Activated CD4-positive, alpha-beta T cell treated with anti-CD3 and anti-CD28 coated beads for 1 hour (primary cell): ENCODE measurements at places on chromosomes 3 and 15.

- no peak for DNase-seq
Measured at GRCh38 chr3:54685213-54685612, 242.6 kb downstream of the LRTM1 start.

- no peak for DNase-seq
Measured at GRCh38 chr15:40942337-40942854, 10.9 kb upstream of the CHAC1 start.

GRCh38 chr15:60510006-60510405 is 31.1 kb upstream of the ICE2 start:
- DNase-seq: no peak

GRCh38 chr15:63900306-63900705 is 66.6 kb upstream of the HERC1 start:
- no peak for DNase-seq

DNA sequence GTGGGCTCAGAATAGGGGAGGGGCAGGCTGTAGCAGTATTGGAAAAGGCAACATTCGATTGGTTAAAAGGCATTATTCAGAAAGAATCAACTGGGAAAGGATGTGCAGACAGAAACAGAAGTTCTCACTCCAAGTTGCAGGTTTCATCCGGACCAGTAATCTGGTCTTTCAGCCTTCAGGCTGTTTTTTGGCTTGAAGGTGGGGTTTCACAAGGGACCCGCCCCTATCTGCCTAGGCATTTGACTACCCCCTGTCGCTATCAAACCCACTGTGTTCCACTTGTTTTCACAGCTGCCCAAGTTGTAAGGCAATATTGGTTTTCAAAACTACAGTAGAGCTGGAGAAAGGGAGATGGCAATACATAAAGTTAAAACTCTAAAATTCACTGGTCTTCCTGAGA is 96.9 kb downstream of the VPS8 start:
- DNase-seq: no peak

GRCh38 chr3:69699183-69699582 is 40.1 kb upstream of the MITF start:
- DNase-seq: no peak

- DNase-seq: no peak
Measured at GRCh38 chr15:93943586-93943985, 287.8 kb upstream of the MCTP2 start.

DNA sequence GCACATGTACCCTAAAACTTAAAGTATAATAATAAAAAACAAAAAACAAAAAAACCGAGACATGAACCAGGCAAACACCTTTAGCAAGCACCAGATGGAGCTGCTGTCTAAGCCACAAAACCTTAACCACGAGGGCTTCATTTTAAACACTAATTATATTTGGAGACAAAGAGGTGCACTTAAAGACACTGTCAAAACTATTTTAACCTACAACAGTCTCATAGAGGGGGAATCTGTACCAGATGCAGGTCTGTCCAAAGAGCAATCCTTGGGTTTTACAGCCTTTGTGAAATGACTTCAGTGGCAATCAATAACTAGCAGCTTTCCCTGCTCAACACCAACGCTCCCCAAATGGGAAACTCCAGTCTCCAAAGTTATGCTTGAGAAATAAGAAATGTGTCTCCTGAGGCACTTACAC is 115.7 kb upstream of the TSPAN3 start:
- DNase-seq: no peak

- no peak for DNase-seq
Measured at GRCh38 chr3:71121429-71122167, 461.9 kb downstream of the FOXP1 start.

DNA sequence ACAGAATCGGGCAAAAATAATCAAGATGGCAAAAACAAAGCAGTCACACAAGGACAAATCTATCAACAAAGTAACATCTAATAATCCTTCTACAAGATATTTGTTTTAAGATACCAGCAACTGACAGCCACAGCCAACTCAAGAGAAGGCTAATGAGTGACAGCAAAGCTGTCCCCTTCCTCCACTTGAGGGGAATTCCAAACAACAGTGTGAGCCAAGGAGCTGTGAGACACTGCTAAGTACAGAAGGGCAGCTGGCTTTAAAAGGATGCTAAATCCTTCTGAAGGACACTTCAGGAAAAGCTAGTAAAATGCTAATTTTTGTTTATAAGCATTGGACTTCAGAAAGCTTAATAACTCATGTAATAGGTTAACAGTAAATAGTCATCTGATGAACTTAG is 120.3 kb upstream of the GOLGA8J start:
- DNase-seq: no peak

DNA sequence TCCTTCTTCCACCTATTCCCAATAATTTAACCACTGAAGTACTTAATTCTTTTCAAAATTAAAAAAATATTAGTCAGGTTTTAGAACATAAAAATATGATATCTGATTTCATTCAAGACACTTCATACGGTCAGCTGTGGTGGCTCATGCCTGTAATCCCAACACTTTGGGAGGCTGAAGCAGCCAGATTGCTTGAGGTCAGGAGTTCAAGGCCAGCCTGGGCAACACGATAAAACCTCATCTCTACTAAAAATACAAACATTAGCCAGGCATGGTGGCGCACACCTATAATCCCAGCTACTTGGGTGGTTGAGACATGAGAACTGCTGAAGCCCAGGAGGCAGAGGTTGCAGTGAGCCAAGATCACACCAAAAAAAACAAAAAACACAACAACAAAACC is 56.7 kb downstream of the NBEAL2 start:
- no peak for DNase-seq

DNA sequence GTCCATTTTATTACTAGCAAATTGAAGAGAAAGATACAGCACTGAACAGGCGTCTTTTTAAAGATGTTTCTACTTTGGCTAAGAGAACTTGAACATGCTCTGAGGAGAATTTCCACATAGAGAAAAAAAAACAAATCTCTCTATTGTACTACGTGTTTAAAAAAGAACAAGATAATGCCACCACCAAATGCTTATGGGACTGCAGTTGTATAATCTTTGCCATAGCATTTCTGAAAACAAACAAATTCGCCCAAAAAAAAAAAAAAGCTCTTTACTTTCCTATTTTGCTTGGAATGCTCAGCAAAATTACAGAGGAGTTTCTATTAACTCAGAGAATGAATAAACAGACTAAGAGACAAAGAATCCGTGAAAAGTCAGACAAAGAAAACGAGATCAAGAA is 114.2 kb downstream of the CNTN3 start:
- DNase-seq: no peak

DNA sequence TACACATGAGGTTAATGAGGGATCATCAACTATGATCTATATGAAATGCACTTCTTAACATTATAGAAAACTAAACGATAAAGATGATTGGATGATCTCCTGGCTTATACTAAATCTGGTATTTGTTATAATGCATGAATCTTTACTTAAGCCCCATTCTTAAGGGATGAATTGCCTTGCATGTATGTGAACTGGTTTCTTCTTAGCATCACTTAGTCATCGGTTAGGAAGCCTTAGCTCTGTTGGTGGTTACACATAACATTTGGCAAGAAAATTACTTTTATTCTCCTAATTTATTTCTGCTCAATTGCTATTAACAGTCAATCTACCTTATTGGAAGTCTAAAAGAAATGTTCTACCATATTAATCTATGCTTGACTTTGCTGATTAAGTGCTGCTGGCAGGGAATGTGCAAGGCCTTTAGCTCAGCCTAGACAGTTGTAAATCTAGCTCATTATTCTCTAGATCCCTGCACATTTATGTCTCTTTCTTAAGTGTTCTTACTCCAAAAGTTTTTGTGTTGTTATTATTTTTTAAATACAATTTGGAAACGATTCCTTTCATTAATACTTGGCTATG is 356.0 kb downstream of the ZPLD1 start:
- DNase-seq: no peak

GRCh38 chr3:53490459-53490968 is 3.9 kb upstream of the CACNA1D start:
- DNase-seq: no peak

DNA sequence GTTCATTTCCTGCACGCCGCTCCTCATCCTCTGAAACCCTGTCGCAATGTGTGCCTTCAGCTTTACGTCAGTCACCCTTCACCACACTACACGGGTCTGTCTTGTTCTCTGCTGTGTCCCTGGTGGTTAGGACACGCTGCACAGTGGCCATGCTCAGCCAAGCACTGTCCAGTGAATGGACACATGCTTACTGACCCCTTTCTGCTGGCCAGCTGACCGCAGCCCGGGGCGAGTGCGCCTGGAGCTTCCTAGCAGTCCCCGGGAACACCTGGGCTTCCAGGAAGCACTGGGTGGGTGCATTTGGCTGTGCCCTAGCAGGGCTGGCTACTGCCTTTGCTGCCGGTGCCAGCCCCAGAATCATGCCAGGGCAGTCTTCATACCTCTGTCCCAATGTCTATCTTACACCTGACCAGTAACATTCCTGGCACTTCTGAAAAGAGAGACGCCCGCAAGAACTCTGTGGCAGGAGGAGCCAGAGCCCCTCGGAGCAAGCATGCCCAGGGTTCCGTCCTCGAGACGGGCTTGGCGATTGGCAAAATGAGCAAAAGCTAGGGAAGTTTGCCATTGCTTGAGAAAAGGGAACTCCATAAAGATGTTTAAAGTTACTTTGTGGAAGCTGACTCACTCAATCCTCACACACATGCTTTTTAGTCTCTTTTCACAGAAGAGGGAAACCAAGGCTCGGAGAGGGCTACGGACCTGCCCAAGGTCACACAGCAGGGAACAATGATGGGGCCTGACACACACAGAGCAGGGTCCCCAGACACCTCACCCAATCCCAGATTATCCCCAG is 15.7 kb upstream of the ZXDC start:
- no peak for DNase-seq

GRCh38 chr3:143207338-143207961 is 87.9 kb downstream of the CHST2 start:
- DNase-seq: no peak

- no peak for DNase-seq
Measured at GRCh38 chr15:66237513-66238235, 15.9 kb downstream of the MEGF11 start.

DNA sequence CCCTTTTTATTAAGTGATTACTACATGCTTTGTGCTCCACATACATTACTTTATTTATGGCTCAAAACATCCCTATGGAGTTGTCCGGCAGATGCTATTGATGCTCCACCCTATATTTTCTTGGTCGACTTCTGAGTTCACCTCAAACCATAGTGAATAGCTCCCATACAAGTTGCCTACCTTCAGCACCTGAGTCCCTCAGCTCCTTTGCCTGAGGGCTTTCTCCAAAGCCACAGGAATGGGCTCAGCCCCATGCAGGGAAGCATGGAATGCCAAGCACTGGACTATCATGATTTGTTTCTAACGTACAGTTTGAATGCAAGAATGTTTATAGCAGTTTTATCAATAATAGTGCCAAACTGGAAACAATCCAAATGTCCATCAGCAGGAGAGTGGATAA is 124.8 kb upstream of the TNIK start:
- DNase-seq: no peak

DNA sequence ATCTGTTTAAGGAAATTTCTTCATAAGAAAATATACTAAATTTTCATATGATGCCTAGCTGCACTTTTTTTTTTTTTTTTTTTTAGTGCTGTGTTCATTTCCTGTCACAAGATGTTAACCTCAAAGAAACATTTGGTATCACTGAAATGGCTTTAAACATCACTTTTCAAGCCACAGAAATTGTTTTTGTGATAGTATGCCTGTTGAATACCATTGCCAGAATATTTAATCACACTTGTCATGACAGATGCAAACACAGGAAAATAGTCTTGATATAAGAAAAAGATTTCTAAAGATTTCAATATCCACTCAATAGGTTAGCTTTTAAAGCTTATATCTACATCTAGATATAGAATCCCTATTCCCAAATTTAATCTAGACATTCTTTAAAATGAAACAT is 608.5 kb upstream of the AGTR1 start:
- DNase-seq: no peak

DNA sequence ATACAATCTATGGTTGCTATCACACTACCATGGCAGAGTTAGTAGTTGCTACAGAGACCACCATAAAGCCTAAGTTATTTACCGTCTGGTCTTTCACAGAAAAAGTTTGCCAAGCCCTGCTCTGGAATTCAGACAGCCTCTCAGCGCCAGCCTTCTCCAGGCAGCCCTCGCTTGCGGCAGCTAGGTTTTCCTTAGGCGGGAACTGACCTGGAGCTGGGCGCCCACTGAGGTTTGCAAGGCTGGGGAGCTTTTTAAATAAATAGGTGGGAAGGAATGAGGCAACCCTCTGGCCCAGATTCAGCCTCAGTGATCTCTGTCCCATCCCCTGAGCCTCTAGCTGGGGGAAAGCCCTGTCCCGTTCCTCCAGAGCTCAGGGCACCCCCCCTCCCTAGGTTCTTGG is 1.2 kb downstream of the CTSH start:
- DNase-seq: no peak

GRCh38 chr15:58049520-58050227 is 15.8 kb downstream of the ALDH1A2 start:
- DNase-seq: no peak

DNA sequence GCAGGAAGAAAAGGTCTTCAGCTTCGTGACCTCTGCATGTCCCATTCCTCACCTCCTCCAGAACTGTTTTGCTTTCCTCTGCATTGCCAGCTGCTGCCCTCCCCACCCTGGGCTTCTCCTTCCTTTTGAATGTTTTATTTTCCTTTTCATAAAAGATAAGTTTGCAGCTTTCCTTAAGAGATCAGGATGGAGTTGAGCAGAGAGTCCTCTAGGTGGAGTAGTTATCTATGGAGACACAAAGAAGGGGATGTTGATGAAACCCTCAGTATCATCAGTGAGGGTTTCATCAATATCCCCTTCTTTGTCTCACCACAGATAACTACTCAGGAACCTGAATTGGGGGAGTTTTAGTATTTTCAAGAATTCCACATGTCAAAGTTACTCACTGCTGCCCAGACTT is 19.0 kb upstream of the SLC25A36 start:
- no peak for DNase-seq

GRCh38 chr15:72042865-72043264 is 75.1 kb downstream of the MYO9A start:
- no peak for DNase-seq

- no peak for DNase-seq
Measured at GRCh38 chr15:88174571-88174970, 82.0 kb downstream of the NTRK3 start.

GRCh38 chr15:73684581-73685455 is 635 bp downstream of the CD276 start:
- no peak for DNase-seq

GRCh38 chr3:27353221-27353620 is 16.0 kb downstream of the NEK10 start:
- no peak for DNase-seq

- DNase-seq: no peak
Measured at GRCh38 chr3:161691677-161692076, 195.1 kb downstream of the OTOL1 start.

- no peak for DNase-seq
Measured at GRCh38 chr3:67384760-67385397, 269.5 kb downstream of the SUCLG2 start.

- DNase-seq: no peak
Measured at GRCh38 chr3:43686333-43686699, 4.4 kb upstream of the ABHD5 start.

GRCh38 chr3:157585386-157585785 is 82.2 kb upstream of the VEPH1 start:
- no peak for DNase-seq

- no peak for DNase-seq
Measured at GRCh38 chr15:98799461-98800390, 151.4 kb downstream of the IGF1R start.
